ENCODE measurements at places on chromosomes 6 and 20.

GRCh38 chr6:138372711-138373463 is 4.8 kb upstream of the SMIM28 start:
- no peak for DNase-seq

- DNase-seq, result no peak
Measured at GRCh38 chr6:47446669-47447330, 30.8 kb upstream of the CD2AP start.

- no peak for DNase-seq
Measured at GRCh38 chr6:38413102-38413800, 226.5 kb downstream of the BTBD9 start.

DNA sequence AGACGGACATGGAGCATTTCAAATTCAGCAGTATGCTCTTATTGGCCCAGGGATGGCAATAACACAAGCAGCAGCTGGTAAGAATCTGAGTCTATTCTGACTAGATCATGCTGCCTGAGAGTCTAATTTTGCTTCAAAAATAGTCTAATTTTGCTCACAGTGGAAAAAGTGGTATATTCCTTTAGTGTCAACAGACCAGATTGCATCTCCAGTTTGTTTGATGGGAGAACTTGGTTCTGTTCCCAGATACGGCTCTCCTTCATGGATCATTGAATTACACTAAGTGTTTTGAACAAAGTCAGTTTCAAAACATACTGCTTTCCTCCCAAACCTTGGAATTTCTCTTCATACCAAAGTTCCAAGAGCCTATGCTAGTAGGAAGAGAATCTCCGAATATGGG is 586.1 kb downstream of the RNF144B start:
- DNase-seq, result no peak

DNA sequence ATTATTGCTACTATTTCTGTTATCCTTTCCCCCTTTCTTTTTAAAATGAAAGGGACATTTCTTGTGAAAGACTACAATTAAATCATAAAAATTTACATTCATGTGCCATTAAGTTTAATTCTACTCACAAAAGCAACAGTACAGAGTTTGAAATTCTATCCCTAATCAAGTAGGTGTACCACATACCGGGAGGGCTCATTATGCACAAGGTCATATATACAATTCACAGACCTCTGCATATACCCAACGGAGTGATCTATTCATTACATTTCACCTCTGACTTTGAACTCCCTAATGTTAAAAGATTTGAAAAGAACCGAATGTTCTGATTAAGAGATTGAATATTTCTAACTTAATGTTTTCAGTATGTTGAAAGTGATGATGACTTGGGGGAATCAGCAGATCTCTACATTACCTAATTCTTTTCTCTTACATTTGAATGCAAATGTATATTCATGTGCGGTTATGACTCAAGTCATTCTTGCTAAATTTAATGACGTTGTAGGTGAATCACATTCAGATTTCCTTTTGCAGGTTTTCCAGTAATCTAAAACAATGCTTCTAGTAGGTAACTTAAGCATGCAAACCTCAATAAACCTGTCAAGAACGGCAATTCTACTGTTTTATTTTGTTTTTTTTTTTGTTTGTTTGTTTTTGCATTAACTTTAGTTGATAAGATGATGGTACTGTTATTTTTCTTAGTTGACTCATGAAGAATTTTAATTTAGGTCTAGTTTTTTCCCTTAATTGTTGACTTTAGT is 7.3 kb downstream of the EYA4 start:
- no peak for DNase-seq

- DNase-seq, result no peak
Measured at GRCh38 chr6:73134588-73134987, 90.7 kb downstream of the KHDC1L start.

DNA sequence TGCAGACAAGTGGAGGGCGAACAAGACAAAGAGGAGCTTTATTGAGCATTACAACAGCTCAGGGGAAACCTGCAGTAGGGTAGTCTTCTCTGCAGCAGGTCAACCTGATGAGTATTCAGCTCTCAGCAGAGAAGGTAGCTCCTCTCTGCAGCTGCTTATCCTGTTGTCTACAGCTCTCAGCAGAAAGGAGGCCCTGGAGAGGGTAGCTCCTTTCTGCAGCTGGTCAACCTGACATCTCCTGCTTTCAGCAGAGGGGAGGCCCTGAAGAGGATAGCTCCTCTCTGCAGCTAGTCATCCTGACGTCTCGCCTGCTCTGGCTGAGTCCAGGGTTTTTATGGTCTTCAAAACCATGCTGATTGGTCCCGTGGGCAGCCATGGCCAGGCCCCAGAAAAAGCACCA is 113.6 kb downstream of the CD24 start:
- no peak for DNase-seq

DNA sequence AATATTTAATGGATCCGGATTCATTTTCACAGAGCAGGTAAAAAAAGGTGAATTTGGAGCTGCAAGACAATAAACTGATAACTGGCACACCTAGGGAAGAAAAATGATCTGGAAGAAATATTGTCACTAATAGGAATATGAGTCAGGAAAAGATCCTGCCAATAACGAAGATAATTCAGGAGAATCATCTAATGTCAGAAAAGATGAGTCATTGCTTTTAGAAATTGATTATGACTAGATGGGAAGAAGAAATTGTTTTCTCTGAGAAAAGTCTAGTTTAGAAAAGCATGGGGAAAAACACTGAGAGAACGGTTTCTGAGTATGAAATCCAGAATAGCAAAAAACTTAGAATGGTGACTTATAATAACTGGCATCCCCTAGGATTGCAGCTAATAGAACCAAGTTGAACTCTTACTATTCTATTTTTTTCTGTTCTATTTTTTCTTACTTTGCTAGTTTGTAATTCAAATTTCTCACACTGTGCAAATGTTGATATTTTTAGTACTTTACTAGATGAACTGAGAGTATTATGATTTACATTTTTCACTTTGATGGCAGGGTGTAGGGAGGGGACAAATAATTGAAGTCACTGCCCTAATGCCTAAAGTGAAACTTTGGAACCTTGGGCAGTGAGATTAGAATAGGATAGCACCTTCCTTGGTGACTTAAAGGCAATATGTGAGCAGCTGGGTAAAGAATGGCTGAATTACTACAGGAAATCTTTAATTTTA is 38.2 kb upstream of the SUPT3H start:
- DNase-seq, result no peak

DNA sequence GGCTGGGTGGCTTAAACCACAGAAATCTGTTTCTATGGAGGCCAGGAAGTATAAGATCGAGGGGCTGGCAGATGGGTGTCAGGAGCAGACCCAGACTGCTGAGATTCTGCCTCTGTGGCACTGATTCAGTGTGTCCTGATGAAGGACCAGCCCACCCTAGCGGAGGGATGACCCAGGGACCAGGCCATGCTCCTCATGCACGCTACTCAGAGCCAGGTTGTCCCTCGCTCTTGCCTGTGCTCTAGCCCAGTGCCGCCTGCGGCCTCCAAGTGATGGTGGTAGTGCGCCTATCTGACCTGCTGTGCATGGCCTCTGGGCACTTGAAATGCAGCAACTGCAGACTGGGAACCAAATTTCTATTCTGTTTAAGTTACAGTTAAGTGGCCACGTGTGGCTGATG is 13.1 kb upstream of the APMAP start:
- no peak for DNase-seq

GRCh38 chr6:16939839-16940238 is 162.0 kb upstream of the STMND1 start:
- DNase-seq, result no peak

DNA sequence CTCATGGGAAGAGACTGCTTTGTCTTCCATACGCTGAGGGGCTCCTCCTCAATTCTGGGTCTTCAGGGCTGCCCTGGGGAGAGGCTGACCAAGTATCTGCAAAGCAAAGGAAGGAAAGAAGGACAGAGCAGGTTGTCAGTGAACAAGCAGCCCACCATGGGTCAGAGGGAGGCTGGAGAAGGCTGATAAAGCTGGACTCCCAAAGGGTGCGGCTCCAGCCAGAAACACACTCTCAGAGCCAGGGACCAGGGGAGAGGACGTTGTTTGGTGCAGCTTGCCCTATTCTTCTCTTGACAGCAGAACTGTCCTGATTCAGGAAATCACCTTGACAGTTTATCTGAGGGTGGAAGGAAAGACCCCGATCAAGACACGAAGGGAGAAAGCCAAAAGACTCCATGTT is 10.4 kb upstream of the CTCFL start:
- DNase-seq, result no peak

- no peak for DNase-seq
Measured at GRCh38 chr6:169944061-169944337, 192.6 kb downstream of the ERMARD start.

- no peak for DNase-seq
Measured at GRCh38 chr6:4814987-4815386, 38.8 kb downstream of the CDYL start.

DNA sequence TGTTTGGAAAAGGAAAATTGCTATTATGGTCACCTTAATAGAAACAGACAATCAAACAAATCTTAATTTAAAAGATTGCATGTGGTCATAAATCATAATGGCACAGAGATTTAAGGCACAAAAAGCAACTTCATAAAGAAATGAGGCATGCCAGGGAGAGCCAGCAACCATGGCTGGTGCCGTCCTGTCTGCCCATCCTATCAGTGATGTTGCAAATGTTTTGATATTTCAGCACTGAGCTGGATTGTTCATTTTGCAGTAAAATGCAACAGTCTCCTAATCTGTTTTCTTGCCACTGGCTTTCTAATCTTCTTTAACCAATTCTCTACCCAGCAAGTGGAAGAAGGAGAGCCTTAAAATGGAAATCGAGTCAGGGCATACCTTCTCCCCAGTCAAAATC is 249.8 kb downstream of the SAMD5 start:
- no peak for DNase-seq

- no peak for DNase-seq
Measured at GRCh38 chr20:19889011-19889953, 127.9 kb upstream of the NAA20 start.

- no peak for DNase-seq
Measured at GRCh38 chr6:148367411-148368024, 24.9 kb downstream of the SASH1 start.

GRCh38 chr6:169163411-169163901 is 90.2 kb downstream of the THBS2 start:
- no peak for DNase-seq

DNA sequence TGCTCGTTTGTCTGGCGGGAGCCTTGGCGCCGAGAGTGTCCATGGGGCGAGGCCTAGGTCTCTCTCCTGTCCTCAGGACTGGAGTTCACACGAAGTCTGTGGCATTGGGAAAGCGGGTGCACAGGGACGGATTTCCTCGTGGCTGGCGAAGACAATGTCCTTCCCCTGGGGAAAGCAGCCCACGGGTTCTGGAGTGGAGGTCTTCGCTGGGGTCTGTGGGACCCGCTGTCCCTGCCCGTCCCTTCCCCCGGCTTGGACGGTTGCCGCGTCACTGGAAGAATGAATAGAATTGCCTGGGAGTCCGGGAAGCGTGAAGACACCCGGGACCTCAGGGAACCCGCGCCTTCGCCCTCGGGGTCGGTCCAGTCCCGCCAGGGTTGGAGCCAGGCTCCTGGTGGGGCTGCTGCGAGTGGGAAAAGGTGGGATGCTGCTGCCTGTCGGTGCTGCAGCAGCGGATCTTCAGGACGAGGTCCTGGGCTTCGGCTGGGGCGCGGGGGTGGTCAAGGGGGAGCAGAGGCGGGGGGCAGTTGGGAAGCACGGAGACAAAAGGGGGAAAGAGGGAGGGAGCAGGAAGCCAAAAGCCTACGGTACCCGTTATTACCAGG is 441.8 kb upstream of the DEFB115 start:
- DNase-seq, result no peak

DNA sequence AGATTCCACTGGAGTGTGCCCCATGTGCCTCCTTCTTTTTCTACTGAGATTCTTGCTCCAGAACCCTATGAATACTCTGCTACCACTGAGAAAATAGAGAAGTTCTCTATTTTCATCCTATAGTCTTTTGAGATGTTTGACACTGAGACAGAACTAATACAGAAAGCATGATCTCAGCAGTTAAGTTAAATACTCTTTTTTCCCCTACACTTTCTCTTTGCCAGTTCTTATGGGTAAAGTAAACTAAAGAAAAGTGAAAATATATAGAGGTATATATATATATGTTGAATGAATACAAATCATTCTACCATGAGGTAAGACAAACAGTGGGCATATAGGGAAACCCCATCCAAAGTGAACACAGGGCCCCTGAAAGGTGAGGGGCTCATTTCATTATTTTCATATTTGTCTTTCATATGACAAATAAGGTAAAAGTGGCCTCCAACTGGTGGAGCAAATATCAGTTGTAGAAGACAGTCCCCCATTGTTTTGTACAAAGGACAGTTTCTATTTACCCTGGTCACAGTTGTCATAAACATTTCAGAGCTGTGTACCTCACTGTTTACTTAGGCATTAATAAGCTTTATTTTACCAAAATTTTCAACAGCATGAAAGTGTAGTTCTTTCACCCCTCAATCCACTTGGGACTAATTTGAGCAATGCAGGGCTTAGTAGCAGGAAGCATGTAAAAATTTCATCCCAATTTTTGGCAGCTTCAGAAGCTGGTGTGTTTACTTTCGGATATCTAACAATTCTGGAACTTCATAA is 188.3 kb upstream of the MARCKS start:
- no peak for DNase-seq

GRCh38 chr6:20200761-20201630 is 11.3 kb downstream of the MBOAT1 start:
- no peak for DNase-seq

- no peak for DNase-seq
Measured at GRCh38 chr6:6920114-6920986, 187.4 kb upstream of the RREB1 start.

DNA sequence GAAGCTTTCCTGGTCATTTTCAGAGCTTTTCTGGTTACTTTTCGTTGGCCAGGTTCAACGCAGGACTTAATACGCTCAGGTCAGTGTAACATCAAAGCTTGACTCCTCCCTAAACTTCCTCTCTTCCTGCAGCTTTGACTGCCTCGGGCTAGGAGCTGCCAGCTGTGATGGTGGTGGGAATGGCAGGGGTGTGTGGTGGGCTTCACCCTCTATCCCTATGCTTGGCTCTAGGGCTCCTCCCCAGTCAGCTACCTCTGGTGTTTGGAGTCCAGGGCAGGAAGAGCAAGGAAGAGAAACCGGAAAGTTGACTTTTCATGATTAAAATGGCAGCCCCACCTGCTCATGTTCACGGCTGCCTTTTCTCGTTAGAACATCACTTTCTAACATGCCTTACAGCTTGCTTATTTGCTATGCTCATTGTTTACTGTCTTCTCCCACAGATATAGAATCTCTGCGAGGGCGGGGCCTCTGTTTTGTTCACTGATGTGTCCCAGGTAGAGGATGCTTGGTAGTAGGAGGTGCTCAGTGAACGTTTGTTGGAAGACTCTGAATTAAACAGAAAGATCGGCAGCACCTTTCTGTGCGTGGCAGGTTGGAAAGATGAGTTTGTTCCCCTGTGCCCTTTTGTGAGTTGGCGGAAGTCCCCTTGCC is 16.1 kb upstream of the PPP1R14C start:
- DNase-seq, result no peak

- DNase-seq, result no peak
Measured at GRCh38 chr6:151239603-151240035, at the start of gene AKAP12. AKAP12 (plus strand) TSS chr6:151239967; CDS start chr6:151240563, 596 bp downstream.

DNA sequence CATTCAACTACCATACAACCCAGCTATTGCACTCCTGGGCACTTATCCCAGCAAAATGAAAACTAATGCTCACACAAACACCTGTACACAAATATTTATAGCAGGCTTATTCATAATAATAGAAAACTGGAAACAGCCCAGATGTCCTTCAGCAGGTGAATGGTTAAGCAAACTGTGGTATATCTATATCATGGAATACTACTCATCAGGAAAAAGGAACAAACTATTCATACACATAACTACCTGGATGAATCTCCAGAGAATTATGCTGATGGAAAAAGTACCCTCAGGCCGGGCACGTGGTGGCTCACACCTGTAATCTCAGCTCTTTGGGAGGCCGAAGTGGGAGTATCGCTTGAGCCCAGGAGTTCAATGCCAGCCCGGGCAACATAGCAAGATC is 3.8 kb upstream of the BLTP3A start:
- no peak for DNase-seq

Measured in T-helper 9 cell (primary cell).